ENCODE measurements at places on chromosomes 13 and 19.
A peak's percentile ranks its signal among the peaks of the same experiment; 100 is the strongest.

DNA sequence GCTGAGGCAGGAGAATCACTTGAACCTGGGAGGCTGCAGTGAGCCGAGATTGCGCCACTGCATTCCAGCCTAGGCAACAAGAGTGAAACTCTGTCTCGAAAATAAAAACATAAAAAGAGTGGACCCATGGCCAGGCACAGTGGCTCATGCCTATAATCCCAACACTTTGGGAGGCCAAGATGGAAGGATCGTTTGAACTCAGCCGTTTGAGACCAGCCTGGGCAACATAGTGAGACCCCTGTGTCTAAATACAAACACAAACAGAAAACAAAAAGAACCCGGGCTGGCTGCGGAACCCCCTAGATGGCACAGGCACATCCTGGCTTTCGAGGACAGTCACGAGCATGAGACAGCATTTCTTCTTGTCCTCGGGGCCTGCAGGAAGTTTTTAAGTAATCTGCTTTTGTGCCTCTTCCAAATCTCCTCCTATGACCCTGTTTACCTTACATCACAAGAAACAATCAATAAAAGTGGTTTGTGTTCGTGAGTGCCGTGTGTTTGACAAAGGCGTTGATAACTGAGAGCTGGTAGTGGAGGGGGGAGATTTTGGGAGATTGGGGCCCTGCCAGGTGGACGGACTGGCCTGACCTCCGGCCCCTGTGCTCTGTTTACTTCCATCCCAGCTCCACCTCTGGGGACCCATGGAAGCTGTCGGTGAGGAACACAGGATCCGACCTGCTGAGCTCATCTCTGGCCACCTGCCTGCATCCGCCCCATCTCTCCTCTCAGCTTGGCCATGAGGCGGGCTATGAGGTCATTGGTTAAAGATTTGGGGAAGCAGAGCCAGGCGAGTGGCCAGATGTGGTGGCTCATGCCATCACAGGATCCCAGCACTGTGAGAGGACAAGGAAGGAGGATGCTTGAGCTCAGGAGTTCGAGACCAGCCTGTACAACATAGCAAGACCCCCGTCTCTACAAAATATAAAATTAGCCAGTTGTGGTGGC lies 5.9 kb upstream of the GDF15 start:
- peak; percentile 38 for DNase-seq

DNA sequence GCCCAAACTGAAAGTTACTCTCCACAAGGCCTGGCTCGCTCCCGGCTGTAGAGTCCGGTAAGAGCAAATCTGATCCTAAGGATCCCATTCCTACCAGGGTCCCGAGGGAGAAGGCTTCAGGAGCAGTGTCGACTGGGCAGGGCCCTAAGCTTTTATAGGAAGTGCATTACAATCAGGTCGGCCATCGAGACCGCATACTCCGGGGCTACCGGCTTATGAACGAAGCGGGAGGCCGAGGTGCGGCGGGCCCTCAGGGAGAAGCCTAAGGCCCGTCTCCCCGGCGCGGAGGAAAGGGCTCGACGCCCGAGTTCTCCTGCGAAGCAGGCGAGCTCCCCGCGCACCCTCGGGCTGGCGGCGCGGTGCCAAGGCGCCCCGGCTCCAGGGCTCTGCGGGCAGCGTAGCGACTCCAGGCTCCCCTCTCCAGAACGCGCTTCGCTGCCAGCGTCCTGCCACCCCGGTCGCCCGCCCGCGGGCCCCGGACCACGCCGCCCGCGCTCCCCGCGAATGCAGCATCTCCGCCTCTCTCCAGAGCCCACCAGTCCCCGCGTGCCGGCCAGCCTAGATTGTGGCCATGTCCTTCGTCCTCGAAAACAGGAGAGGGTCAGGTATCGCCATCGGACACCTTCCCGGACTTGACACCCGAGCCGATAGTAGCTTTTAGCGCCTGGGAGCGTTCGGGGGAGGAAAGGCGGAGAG lies 1.4 kb downstream of the EFNB2 start:
- peak; percentile 8 for DNase-seq

GRCh38 chr13:105538346-105538745 lies 997.1 kb downstream of the EFNB2 start:
- no peak for DNase-seq

- DNase-seq, result no peak
Observed at GRCh38 chr13:44768775-44769581, 192.8 kb upstream of the TSC22D1 start.

DNA sequence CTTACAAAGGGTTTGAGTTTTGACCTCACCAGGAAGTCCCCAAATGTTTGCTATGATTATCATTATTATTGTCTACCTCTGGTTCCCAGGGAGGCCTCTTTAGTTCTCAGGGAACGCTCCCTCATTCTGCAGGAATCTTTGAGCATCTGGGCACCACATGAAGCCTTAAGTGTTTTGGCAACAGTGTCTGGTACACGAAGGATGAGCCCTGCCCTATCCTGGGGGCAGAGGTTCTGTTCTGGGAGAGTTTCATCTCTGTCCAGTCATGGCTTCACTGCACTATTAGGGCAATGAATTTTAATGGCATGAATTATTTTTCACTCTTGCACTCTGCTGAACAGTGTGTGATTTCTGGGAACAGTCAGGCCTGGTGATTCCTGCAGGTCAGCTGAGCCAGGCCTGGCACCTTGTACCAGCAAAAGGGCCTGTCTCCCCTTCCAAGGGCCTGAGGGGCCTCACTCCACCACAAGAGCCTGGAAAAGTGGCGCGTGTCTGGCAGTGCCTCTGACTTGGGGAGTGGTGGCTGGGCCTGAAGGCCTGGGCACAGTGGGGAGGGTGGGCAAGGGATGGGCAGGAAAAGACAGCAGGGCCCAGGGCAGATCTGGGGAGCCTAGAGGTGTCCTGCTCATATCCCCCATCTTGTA lies 4.6 kb downstream of the FAM187B start:
- no peak for DNase-seq

GRCh38 chr13:109756778-109757177 lies 29.6 kb downstream of the IRS2 start:
- DNase-seq, result no peak
